ENCODE measurements at places on chromosomes 6 and 20.

DNA sequence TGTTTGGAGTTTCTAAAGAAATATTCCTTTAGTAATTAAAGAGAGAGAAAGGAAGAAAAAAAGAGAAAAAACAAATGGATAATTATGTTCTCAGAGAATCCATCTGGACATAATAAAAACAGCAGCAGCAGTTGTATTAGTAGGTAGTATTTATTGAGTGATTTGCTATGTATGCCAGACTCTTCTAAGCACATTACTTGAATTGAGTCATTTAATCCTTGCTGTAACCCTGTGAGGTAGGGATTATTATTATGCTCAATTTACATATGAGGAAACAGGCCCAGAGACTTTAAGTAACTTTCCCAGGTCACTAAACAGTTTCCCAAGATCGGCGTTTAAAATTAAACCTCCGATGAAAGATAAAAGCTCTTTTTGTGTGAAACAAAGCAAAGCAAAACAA lies 238.8 kb downstream of the TSHZ2 start:
- DNase-seq, result no peak

- no peak for DNase-seq
These were observed 66.1 kb upstream of the MLN start for GRCh38 chr6:33869826-33870423.

DNA sequence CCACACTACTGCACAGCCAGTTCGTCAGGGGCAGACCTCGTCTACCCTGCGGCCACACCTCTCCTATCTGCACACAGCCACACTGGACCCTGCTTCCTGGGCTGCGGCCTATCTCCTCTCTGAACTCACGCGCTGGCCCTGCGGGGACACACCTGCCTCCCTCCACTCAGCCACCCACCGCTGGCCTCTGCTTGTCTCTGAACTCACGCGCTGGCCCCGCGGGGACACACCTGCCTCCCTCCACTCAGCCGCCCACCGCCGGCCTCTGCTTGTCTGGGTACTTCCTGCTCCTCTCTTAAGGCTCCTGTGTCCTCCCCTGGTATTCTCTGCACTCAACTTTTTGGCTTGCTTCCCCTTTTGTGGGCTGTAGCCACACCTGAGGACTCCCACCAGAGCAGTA lies 52.3 kb downstream of the HUS1B start:
- DNase-seq, result no peak

GRCh38 chr6:157787080-157787479 lies 36.0 kb upstream of the SNX9 start:
- no peak for DNase-seq

DNA sequence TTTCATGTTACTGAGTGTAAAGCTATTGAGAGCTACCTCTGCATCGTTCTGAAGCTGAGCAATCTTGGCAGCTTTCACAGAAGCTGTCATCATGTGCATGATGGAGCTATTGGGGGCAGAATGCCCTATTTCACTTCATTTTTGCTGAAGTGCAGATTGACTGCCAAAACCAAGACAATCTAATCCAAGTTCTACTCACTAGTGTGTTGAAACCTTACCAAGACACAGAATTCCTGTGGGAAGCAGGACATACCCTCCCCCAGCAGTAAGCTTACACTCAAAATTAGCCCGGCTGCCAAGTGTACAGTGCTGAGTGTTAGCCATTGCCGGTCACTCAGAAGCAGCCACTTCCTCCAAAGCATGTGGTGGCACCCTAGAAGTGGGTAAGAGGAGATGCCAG lies 177.3 kb upstream of the TENT5A start:
- no peak for DNase-seq

DNA sequence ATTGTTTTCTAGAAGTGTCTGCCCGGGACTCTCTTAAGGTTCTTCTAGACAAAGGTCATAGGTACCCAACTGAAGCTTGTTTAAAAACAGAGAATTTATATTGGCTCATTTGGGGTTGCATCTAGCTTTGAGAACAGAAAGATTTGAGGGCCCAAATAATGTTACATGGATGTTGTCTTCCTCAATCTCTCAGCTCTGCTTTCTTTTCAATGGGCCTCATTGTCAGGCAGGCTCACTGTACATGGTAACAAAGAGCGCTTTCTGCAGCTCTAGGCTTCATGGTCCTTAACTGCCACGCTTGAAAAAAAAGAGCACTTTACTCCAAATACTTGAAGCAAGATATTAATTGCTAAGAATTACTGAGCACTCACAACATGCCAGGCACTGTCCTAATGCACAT lies 22.2 kb downstream of the NHLRC1 start:
- no peak for DNase-seq

DNA sequence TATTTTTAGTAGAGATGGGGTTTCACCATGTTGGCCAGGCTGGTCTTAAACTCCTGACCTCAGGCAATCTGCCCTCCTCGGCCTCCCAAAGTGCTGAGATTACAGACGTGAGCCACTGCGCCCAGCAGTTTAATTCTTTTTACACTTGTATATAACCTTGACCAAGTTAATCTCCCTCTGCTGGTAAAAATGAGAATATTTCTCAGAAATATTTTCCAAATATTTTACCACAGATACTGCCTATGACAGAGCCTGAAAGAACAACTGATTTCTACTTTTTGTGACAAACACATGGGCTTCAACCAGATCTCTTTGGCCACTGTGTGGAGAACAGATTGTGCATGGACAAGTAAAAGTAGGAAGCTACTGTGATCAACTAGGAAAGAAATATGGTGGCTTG lies 21.2 kb upstream of the NHSL1 start:
- DNase-seq, result no peak

DNA sequence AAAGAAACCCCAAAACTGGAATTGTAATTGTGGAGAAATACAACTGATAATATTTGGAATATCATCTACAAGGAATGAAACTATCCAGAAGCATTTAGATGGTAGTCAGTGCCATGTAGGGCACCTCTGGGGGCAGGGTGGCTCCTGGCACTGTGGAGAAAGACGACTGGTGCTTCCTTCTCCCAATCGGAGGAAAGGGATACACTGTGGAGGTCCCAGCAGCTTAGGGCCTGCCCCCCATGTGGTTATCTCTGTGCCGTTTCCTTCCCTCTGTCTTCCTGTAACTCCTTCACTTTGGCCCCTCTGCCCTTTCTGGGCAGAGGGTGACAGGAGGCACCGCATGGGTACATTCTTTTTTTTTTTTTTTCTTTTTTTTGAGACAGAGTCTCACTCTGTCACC lies 178.4 kb downstream of the MTHFD1L start:
- DNase-seq, result no peak
